CD4-positive, alpha-beta T cell treated with Interferon alpha-2 for 1 hour (primary cell): ENCODE measurements at places on chromosomes 4 and X.

DNA sequence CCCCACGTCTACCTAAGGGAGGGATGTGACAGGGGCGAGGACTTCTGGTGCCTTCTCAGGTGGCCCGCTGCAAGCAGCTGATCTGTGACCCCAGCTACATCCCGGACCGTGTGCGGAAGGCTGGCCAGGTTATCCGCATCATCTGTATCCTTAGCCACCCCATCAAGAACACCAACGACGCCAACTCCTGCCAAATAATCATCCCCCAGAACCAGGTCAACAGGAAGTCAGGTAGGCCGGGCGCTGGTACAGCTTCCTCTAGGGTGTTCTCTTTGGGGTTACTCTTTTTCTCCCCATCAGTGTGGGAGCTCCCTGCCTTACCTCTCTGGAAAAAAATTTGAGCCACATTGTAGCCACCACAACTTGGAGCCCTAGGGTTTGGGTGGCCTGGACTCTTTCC, 2.4 kb upstream of the FAM50A start:
- peak; percentile 37 for DNase-seq

DNA sequence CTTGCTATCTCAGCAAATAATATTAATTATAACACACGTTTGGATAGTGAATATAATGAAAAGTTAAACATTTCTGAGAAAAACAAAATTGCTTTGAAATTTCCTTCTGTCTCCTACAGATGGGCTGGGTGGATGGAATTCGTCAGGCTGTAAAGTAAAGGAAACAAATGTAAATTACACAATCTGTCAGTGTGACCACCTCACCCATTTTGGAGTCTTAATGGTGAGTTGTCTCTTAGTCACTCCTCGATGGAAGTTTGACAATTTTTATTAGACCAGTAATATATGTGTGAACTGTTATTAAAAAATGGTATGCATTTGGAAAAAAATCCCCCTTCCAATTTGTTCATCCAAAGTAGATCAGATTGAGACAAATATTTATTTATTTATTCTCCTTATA, 92.5 kb upstream of the BRS3 start:
- DNase-seq, result no peak

GRCh38 chr4:78480286-78480685, 71.3 kb upstream of the ANXA3 start:
- no peak for DNase-seq

- no peak for DNase-seq
Measured at GRCh38 chr4:184329659-184330400, 112.2 kb upstream of the ENPP6 start.

DNA sequence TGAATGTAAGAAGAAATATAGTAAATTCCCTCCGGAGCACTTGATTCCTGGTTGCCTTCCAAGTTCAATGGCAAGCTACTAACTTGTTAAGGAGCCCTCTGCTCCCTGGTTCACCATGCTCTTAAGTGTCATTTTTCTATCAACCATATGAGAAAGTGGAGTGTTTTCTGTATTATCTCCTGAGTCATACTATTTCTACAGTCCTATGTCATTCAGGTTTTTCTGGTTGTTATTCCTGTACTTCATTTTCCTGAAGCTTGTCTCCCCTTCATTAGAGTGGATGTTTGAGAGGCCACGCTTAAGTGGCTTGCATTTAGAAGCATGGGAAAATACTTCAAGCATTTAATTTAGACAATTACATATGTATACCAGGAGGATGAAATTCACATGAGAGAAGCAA, 14.7 kb upstream of the EPGN start:
- DNase-seq, result no peak

- no peak for DNase-seq
Measured at GRCh38 chrX:49191574-49192011, 5.4 kb upstream of the PRICKLE3 start.

DNA sequence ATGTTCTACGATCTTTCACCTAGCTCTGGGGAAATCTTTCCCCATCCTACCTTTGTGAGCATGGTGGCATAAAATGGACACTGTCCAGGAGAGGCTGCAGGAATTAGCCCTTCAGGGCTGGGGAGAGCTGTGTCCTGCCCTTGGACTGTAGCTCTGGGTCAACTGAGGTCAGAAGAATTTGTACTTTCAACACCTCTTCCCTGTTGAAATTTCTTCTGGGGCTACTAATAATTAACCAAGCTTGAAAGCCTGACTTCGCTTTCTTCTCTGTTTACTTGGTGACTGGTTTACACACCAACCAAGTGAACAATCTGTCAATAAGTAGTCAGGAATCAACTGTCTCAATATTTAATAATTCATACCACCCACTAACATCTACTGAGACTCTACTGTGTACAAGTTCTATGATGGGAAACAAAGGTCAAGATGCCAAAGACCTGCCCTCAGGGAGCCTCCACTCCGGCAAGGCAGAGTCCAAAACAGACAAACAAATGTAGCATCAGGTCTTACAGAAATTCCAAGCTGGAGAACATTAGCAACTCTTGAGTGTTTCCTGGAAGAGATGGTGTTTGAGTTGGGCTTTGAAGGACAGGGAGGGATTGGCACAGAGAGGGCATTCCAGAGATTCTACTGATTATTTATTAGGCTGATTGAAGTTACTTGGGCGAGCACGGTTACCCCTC, 113.1 kb downstream of the ENPP6 start:
- DNase-seq, result no peak

GRCh38 chr4:32135642-32136041, 1415.5 kb downstream of the PCDH7 start:
- DNase-seq, result no peak

GRCh38 chrX:27619975-27620374, 29.8 kb downstream of the DCAF8L2 start:
- no peak for DNase-seq

DNA sequence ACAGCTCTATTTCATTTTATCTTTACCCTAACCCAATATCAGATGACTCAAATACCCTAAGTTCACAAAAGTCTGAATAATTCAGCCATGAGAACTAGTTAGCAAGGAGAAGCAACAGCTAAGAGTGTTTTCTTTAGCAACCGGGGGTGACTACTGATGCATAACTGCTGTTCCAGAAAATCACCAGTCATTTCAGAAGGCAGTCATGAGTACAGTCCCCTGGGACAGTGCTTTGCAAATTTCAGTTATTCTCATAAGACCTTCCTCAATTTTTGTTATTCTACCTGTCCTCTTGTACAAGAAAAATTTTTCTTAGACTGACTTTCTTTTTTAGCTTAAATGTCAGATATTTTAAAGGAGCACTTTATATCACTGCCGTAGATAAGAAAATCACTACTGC, 16.4 kb downstream of the BANK1 start:
- no peak for DNase-seq

DNA sequence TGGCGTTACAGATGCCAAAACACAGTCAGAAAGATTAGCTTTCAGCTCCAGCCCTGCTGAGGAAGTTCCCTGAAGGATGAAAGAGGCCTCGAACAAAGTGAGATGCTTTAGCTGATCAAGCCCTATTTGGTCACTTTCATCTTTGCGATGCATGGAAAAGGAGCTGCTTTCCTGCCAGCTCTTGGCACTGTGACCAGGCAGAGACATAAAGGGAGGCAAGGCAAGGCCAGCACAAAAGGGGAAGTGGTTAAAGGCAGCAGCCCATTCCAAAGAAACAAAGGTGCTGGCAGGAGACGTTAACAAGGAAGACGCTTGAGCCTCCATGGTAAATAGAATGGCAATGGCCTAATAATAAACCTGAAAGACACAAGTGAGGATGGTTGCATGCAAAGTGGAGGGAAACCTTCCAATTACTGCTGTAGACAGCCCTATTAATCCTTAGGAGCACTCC, 617.1 kb upstream of the INTU start:
- DNase-seq, result no peak

DNA sequence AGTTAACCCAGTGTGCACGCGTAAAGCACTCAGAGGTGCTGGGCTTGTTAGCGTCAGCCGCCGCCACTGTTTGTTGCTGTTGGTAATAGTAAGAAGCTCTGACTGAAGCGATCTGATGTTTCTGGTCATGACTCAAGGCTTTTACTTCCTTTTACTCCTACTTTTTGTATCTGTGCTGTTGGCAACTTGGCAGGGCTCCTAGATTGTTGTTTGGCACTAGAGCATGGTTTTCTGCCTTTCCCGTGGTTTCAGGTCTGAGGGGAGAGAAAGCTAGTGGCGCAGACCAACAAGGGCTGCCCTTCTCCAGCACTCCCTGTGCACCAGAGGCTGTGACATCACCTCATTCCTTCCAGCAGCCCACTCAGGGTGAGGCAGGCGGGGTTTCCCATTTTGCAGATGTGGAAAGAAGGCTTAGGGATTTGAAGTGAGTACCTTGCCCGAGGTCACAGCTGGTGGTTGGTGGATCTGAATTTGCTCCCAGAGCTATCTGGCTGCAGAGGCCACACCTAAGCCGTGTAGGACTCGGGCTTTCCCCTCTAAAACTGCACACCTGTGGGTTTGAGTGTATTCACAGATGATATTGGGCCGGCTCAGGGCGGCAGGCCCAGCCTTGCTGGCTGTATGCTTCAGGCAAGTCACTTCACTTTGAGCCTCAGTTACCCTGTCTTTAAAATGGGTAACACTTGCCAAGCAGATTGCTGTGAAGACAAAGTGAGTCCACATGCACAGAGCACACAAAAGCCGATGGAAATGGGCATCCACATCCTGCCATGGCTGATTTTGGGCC, 51.2 kb upstream of the TADA2B start:
- no peak for DNase-seq

GRCh38 chr4:53346920-53347852, 18.7 kb downstream of the SCFD2 start:
- no peak for DNase-seq

GRCh38 chr4:147085781-147086180, 140.1 kb upstream of the TTC29 start:
- DNase-seq, result no peak

DNA sequence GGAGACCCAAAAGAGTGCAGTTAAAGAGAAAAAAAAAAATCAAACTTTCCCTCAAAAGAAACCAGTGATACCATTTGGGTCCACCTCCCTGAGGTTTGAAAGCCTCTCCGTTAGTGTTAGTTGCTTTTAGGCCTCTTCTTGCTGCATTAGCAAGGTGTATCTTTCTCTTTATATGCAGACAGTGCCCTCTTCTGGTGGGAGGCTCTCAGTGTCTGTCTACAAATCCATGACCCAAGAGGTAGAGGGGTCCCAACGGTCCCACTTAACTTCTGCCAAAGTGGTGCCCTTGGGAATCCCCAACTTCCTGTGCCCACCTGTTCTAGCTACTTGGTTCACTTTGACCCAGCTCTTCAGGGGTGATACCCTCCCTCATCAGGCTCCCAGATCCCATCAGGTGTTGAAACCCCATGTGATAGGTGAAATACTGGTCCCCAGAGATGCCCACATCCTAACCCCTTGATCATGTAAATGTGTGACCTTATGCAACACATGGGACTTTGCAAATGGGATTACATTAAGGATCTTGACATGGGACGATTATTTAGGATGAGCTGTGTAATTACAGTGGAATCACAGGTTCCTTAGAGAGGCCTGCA, 63.7 kb upstream of the CD99 start:
- peak; percentile 62 for DNase-seq

GRCh38 chrX:107686792-107687191, 58.5 kb downstream of the PRPS1 start:
- DNase-seq, result no peak

DNA sequence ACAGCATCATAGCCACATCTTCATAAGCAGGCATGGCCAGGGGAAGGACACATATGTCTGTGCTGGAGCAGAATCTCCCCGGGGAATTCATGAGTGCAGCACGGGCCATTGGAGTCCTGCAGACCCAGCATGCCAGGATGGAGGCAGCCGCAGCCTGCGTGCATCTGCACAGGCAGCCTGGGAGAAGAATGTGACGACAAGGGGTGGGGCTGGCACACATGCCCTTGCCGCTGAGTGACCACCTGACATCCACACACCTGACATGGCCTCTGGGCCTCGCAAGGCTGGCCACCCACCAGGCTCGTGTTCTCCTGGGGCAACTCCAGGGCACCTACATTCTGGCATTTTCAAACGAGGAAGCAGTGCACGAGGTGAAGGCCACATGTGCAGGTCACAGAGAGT, 66.2 kb upstream of the AFAP1 start:
- DNase-seq, result no peak

- peak; percentile 14 for DNase-seq
Measured at GRCh38 chrX:48761674-48762471, at the start of gene GLOD5. TSS of gene GLOD5 (plus strand) at chrX:48761747. CDS start at chrX:48761791, 44 bp downstream.

GRCh38 chrX:20118065-20118824, 1.5 kb upstream of the MAP7D2 start:
- no peak for DNase-seq

DNA sequence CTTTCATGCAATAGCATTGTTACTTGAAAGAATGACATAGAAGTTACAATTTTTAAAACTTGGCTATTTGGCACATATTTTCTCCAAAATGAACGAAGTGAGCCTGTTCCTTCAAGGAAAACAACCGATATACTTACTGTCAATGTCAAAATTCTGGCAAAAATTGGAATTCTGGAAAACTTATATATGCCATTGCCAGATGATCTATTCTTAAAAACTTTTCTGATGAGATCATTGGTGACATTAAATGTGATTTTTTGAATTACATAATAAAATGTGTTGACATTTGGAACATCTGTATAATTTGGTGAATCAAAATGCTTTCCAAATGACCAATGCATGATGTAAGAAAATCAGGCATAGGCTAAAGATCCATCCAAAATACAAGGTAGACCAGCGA, 209.0 kb downstream of the SCFD2 start:
- no peak for DNase-seq

DNA sequence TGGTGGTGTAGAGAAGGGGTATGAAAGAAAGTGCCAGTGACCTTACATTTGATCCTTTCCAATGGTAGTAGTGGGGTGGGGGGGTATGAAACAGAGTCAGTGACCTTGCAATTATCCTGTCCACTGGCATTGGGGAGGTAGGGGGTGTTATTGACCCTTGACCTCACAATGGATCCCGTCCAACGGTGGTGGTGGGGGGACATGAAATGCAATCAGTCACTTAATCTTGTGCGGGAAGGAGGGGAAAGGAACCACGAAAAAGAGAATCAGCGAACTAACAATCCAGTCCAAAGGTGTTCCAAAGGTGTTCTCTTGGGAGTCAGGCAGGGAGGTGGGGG, 619 bp upstream of the PDK3 start:
- DNase-seq, result no peak

DNA sequence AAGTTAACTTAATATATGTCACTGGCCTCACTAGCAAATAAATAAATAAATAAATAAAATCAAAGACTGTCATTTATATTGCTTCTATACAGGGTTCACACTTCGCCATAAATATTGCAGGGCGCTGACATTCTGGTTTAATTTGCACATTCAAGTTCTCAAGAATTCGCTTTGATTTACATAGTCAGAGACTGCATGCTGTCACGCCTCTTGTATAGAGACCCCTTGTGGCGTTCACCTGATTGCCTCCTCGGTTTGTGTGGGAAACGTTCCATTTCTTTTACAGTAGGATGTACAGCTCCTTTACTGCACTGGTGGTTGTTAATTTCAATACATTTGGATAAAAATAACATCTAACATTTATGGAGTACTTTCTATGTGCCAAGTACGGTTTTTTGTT, 71.3 kb upstream of the ADGRG2 start:
- DNase-seq, result no peak

DNA sequence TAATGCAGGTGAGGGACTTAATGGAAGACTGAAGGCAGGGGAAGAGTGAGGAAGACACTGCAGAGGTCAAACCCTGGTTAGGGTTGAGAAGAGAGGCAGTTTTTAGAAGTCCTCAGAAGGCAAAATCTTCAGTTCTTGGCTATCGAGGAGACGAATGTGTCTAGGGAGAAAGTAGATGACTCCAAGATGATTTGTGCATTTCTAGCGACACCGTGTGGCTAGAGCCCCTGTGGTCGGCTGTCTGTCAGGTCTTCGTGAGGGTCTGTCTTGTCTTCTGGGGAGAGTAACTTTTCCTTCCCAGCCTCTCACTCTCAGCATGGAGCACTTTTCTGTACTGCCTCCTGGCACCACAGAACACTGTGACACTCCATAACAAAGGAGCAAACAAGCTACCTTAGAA, 458.1 kb downstream of the STIM2 start:
- no peak for DNase-seq
